NCI-H2171 (cell line): ENCODE measurements at places on chromosomes 7 and 10.
A peak's percentile ranks its signal among the peaks of the same experiment; 100 is the strongest.

DNA sequence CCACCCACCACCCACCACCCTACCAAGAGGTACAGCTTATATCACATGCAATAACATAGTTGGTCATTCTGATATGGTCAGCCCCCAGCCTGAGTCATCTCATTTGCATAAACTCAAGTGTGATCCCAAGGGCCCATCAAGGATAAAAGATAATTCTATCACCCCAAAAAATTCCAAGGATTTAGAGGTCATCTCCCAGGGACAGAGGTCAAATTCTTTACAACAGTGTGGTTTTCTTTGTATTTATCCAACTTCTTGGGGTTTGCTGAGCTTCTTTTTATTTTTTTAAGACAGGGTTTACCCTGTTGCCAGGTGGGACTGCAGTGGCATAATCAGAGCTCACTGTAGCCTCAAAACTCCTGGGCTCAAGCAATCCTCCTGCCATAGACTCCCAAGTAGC lies 9.4 kb upstream of the GTPBP10 start:
- DNase-seq, result no peak

DNA sequence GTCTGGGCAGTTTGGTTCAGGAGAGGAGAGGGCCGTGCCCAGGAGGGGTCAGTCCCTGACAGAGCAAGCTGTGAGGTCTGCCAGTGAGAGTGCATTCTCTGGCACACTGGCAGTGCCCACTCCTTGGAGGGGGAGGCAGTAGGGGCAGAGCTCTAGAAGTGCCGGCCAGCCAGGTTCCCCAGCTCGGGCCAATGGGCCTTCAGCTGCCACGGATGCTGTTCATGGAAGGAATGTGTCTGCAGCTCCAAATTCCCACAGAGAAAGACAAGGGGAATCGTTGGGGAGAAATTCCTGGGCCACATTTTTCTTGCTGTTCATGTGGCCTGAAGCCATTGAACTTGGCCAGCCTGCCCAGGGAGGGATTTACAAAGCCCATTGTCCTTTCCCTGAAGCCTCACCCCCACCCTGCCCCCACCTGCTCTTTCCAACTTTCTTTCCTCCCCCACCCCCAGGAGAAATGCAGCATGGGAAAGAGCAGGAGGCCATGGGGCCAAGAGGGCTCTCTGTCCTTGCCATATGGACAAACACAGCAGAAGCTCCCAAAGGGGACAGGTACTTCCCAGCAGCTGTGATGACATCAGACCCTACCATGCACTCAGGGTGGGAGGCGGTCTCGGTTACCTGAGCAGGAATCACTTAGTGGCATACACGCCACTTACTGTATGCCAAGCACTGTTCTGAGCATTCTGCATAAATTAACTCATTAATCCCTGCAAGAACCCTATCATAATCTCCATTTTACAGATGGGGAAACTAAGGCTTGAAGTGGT lies 70.7 kb downstream of the ARHGAP22 start:
- DNase-seq, result peak; percentile 40

DNA sequence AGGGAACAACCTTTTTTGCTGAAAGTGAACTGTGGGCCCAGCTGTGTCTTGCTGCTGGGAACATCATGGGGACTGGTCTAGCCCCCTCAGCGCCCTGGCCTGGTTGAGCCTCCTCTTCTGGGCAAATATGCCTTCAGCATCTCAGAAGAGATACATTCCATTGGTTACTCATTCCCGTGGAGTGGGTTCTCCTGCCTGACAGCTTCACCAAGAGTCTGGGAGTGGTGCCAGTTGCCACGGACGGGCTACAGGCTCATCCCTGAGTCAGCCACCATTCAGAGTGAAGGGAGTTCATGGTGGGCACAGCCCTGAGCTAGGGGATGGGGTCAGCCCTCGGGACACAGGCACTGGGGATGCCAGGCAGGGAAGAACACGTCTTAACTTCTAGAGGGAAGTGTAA lies 81.9 kb downstream of the RAMP3 start:
- no peak for DNase-seq

GRCh38 chr7:19016140-19016539 lies 101.3 kb downstream of the TWIST1 start:
- no peak for DNase-seq

DNA sequence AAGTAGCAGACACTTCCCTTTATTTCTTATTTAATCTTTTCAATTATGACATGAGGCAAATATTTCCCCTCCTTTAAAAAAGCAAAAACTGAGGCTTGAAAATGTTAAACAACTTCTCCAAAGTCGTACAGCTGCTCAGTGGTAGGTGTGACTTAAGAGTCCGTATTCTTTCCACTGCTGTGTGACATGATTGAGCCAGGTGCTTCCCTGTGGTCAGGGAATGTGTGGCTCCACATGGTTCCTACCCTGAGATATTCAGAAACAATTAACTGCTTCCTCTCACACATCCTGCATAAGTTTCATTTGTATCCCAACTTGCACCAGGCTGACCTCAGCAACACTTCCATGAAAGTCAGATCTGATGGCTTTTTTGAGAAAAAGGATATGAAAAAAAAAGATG lies 13.6 kb downstream of the OPALIN start:
- no peak for DNase-seq

GRCh38 chr10:11573497-11573896 lies 38.0 kb downstream of the USP6NL start:
- DNase-seq, result no peak

DNA sequence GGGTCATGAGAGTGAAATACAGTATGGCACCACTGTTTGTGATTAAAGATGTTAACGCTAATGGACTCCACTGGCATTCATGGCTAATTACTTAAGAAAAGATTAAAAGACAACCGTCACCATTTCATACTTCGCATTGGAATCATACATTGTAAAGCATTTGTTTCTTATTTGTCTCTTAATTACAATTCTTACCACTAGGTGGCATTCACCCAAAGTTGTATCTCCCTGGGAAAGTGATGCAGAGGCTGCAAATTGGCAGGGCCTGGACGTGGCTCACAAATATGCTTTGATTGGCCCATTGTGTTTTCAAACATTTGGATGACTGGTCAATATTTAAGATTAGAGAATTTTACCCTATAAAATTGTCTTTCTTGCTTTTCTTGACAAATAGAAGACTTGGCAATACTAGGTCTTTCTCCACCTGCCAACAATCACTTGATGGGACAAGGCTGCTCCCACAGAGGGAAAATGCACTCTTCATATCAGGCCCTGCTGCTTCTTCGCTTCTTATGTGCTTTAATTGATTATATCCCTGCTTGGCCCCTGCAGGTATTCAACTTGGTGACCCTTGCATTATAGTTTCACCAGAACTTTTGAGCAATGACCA lies 72.1 kb upstream of the STARD3NL start:
- DNase-seq, result peak; percentile 43

DNA sequence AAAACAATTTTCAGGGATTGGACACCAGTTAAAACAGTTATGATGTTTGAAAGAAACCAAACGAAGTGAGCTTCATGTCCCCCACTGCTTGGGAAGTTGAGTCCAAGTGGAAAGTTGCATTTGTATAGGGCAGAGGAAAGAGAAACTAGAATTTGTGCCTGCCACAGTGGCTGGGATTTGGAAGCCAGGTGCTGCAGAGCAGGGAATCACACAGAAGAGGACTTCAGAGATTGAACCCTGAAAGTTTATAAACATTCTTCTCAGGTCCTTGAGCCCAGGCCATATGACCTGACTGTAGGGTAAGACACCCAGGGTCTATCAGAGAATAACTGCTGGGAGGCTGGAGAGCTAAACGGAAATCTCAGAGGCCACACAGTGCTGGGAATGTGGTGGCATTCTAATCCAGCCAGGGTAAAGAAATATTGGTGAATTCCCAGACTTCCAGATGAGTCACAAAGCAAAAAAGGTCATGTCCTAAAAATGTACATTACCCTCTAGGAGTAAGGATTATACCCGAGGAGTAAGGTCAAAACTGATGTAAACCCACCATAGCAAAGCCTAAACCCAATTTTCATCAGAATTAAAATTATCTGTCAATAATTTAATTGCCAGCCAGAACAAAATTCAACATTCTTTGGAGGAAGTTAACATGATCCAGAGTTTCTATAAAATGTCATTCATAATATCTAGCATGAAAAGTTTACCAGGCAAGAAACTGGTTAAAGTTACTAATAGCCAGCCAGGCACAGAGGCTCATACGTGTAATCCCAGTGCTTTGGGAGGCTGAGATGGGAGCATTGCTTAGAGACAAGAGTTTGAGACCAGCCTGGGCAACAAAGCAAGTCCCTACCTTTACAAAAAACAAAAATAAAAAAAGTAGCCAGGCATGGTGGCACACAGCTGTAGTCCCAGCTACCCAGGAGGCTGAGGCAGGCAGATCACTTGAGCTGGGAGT lies 31.2 kb downstream of the TOMM7 start:
- no peak for DNase-seq

DNA sequence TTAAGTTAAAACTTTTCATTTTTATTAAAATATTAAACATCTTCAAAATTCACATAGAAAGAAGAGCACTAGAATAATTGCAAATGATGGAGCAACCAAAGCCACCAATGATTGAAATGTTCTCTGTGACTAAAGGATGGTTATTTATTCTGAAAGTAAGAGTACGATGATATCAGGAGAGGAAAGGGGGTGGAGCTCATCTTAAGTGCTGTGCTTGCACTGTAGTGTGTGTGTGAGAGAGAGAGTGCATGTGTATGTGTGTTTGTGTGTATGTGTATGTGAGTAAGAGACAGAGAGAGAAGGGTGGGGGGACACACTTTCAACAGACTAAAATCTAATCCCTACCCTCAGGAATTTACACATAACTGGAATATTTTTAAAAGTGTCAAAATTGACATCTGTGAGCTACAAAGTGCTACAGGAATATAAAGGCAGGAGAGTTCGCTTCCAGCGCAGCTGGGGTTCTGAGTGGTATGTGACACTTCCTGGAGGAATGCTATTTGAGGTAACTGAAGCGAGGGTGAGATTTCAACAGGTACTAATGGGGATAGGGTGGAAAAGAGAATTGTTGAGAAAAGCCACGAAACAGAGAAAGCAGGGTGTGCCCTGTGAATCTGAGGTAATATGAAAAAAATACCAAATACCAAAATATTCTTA lies 57.2 kb upstream of the SMNDC1 start:
- no peak for DNase-seq

- peak; percentile 40 for DNase-seq
Measured at GRCh38 chr7:82740246-82740848, 296.8 kb upstream of the CACNA2D1 start.

DNA sequence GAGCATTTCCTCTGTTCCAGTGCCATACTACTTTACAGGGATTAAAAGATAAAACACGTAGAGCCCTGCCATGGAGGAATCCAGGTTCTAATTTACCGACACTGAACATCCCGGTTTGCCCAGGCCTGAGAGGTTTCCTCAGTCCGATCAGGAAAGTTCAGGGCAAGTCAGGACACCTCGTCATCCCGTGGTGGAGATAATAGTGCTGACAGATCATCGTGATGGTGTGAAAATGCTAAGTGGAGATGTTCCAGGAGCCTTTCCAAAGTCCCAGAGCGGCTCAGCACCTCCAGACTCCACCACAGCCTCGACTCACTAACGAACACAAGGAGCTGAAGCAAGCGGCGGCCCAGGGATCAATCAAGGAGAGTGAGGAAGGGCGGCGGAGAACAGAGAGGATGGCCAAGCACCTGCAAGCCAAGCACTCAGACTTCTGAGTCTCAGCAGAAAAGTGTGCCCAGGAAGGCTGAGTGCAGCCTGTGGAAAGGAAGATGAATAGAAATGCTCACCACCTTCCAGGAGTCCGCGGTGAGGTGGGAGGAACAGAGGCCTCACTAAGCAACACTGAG lies 103.7 kb upstream of the VWC2 start:
- no peak for DNase-seq

GRCh38 chr10:74988832-74989561 lies 122.5 kb upstream of the SAMD8 start:
- DNase-seq, result no peak

GRCh38 chr10:76868098-76868977 lies 769.3 kb downstream of the KCNMA1 start:
- DNase-seq, result no peak

DNA sequence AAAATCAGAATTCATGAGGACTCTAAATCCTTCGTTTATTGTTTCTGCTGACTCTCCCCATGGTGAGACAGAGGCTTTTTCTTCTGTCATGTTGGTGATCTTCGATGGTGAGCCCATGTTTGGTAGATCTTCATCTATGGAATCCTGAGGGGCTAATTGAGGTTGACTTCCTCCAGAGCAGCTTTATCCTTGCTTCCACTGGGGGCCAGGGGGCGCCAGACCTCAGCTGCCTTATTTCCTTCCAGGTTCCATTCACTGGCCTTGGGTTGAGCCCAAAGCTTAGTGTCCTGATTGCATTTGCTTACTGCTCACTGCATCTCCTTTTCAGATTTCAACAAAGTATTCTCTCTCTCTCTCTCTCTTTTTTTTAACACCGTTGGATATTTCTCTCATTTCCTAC lies 80.7 kb downstream of the GCC1 start:
- no peak for DNase-seq

GRCh38 chr10:45061982-45062381 lies 61.3 kb downstream of the ZNF22 start:
- no peak for DNase-seq

GRCh38 chr10:99785646-99786045 lies 3.2 kb downstream of the ABCC2 start:
- DNase-seq, result no peak

- DNase-seq, result no peak
Measured at GRCh38 chr7:51261950-51262795, 54.4 kb downstream of the COBL start.

DNA sequence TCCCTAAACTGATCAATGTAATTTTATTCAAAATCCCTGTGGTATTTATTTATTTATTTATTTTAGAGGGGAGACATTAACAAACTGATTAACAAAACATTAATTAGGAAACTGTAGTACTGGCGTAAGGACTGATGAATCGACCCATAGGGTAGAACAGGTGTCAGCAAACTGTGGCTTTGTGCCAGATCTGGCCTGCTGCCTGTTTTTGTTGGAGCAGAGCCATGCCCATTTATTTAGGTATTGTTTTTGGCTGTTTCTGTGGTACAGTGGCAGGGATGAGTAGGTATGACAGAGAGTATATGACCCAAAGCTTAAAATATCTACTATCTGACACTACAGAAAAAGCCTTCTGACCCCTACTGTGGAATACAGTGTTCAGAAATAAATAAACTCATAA lies 332.5 kb upstream of the ETV1 start:
- DNase-seq, result peak; percentile 43

DNA sequence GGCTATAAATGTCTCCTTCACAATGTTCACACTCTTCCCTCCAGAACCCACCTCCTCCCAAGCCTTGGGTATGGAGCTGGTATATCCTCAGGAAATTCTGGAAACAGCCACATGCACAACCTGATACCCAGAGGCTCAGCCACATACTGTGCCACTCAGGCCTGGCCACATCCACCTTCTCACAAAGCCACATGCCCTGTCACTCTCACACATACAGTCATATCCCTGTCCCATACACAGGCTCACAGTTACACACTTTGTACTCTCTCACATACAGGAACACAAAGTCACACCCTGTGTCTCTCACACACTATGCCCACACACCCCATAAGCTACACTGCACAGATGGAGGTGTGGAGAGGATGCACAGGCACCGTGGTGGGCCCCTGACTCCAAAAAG lies 10.1 kb downstream of the KCNIP2 start:
- no peak for DNase-seq

GRCh38 chr7:48428091-48428684 lies 256.9 kb downstream of the ABCA13 start:
- no peak for DNase-seq

GRCh38 chr10:32955299-32955772 lies 2.7 kb downstream of the ITGB1 start:
- no peak for DNase-seq
